ENCODE measurements at places on chromosomes 12 and 14.

DNA sequence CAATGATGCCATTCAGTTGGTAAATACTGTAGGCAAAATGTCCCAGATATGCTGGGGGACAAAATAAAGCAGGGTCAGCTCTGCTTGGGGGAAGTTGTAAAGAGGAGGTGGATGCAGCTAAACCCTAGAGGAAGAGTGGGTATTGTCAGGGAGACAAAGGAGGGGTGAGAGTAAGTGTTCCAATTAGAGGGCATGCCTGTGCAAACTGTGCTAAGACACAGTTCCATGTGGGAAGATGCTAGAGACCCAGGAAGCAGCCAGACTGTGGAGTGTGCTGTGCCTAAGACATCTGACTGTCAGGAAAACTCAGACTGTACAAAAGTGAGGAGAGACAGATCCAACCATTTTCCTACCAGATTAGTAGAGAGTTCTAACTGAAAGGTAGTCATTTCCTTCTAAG, 474.3 kb downstream of the ATP23 start:
- DNase-seq, result peak; percentile 18

DNA sequence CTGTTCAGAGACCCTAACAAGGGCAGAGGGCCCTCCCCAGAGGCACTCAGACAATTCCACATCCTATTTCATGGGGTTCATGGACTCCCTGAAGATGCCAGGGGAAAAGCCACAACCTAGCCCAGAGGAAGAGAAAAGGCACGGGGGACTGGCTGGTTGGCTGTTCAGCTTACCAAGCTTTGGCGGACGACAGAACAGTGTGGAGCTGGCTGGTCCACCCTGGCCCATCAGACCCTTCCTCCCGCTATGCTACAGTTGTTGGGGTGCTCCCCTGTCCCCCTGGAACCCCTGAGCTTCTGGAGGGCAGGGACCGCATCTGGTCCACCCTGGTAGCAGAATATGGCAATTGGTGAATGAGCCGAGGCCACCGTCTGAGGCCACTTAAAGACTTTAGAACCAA, 6.3 kb downstream of the TESC start:
- DNase-seq, result no peak

DNA sequence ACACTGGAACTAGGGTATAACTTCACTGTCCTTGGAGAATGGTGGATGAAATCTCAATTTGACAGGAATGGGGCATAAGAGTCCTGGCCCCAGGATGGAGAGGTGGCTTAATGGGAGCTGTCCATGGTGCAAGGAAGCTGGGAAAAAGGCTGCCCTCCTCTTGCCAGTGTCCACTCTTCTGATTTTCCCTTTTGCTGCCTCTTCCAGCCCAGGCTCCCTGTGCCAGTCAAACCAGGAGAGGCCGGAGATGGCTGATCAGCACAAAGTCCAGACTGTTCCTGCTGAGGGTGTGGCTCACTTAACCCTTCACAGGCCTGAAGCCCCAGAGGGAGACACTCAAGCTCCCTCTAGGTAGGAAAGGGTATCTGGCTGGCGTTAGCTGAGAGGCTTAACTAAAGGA, at the start of gene MYO1A:
Gene MYO1A (minus strand): TSS at position 240 of the 400 bp plus-strand sequence. CDS start 1,806 bp downstream, outside the sequence.
- DNase-seq, result no peak

DNA sequence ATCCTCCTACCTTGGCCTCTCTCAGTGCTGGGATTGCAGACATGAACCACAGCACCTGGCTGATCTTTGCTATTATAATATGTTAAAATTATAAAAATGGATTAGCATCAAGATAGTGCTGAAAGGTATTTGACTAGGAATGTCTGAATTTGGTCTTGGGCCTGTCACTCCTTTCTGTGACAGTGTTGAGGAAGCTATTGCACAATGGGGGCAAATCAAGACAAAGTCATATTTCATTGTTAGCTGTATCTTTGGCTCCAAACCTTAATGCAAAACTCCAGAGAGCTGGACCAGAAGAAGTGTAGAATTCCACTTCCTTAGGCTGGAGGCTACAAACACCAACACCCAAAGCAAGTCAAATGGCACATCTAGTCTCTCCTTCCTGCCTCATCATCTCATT, 42.2 kb downstream of the ZCRB1 start:
- DNase-seq, result no peak

GRCh38 chr12:88309546-88309945, 167.4 kb downstream of the TMTC3 start:
- no peak for DNase-seq

GRCh38 chr12:43882578-43883178, 46.8 kb downstream of the TMEM117 start:
- peak; percentile 29 for DNase-seq

- no peak for DNase-seq
Observed at GRCh38 chr14:63908667-63909264, 56.0 kb downstream of the SYNE2 start.

GRCh38 chr12:48336061-48336460, 14.7 kb downstream of the ZNF641 start:
- no peak for DNase-seq

DNA sequence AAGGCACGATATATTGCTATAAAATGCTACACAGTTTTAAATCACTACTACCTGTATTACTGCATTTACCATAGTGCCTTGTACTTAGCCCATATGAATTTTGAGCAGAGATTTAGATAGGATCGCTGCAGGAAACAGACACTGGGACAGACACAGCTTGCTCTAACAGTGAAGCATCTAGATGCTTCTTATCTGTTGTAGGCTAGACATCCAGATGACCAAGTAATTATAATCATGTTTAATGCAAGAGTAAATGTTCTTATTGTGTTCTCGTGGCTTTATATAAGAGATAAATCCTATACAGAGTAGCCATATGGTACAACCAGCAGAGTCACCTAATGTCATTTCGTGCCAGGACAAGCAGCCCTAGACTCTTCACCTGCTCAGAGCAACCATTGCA, 92.8 kb downstream of the ASCL1 start:
- DNase-seq, result no peak

- DNase-seq, result no peak
Observed at GRCh38 chr12:55901881-55902490, 25.7 kb downstream of the PYM1 start.

- no peak for DNase-seq
Observed at GRCh38 chr14:104304451-104305351, 166.3 kb downstream of the KIF26A start.

DNA sequence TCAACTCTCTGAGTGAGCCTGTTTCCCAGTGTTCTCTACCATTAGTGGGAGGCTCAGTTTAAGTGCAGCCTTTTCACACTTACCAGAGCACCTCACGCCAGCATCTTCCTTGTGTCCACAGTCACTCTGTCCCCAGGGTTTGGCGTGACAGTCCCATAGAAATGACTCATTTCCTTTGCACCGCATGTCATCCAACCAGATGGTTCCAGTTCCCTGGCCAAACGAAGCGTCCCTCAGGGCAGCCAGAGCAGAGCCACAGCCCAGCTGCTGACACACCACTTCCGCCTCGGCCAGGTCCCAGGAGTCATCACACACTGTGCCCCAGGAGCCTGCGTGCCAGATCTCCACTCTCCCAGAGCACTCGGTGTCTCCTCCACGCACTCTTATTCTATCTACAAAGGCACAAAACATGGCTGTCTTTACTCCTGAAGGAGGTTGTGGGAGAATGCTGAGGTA, 65.4 kb downstream of the ACSM4 start:
- DNase-seq, result peak; percentile 43

- DNase-seq, result peak; percentile 82
Observed at GRCh38 chr12:123078120-123078465, 72.8 kb downstream of the PITPNM2 start.

DNA sequence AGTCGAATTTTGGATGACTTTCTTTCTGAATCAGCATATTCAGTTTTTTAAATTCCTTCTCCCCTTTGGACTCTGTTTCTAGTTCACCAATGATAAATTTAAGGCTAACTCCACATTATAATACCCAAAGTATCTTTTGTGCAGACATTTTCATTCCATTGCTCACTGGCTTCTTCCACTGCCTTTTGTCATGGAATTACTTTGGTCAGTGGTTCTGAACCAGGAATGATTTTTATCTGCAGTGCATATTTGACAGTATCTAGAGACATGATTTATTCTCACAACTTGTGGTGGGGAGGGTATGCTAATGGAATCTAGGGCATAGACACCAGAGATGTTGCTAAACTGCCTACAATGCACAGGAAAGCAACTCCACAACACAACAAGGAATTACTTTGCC, 234.4 kb upstream of the PRKD1 start:
- no peak for DNase-seq

- no peak for DNase-seq
Observed at GRCh38 chr12:46725332-46725731, 100.5 kb downstream of the SLC38A4 start.

DNA sequence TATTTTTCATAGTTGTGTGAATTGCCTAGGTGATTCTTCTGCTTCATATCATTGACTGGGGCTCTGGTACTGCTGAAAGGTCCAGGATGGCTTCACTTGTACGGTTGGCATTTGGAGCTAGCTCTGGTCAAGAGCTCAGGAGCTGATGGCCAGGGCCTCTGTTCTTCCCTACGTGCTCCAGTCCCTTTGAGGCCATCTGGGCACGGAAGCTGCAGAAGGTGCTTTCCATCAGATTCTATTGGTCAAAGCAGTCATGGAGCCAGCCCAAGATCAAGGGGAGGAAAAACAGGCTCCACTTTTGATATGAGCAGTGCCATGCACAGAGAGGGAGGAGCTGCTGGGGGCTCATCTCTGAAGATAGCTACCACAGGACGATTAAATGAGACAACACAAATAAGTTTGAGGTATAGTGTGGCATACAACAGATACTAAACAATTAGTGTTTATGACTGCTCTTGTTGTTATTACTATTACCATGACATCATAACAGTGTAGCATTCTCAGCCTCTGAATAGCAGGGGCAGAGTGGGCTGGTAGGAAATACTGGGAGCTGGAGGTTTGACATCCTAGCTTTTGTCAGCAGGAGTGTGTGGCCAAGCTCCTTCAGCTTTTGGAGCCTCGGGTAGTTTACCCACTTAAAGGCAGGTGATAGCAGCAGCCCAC, 10.4 kb downstream of the KRT83 start:
- peak; percentile 0 for DNase-seq

DNA sequence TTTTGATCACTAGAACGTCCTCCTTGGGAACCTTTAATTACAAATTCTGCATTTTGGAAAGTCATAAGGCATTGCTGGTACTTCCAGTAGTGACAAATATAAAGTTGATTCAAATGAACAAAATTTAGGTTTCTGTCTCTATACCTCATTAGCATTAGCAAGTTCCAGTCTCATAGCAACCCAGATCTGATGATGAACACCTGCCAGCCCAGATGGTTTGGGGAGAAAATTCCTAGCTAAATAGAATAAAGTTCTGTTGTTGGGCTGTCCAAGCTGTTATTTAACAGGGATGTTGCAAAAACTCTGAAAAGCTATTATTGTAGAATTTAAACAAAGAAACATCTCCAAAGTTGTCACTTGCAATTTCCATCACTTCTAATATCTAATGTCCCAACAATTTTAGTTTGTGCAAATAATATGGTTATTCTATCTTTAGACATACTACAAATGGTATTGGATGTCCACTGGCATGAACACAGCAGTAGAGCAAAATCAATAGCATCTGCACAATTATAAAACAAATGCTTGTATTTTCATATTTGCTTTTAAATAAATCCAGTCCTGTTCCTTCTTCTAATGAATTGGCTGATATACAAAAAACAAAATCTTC, 299.4 kb downstream of the SLC16A7 start:
- DNase-seq, result no peak

DNA sequence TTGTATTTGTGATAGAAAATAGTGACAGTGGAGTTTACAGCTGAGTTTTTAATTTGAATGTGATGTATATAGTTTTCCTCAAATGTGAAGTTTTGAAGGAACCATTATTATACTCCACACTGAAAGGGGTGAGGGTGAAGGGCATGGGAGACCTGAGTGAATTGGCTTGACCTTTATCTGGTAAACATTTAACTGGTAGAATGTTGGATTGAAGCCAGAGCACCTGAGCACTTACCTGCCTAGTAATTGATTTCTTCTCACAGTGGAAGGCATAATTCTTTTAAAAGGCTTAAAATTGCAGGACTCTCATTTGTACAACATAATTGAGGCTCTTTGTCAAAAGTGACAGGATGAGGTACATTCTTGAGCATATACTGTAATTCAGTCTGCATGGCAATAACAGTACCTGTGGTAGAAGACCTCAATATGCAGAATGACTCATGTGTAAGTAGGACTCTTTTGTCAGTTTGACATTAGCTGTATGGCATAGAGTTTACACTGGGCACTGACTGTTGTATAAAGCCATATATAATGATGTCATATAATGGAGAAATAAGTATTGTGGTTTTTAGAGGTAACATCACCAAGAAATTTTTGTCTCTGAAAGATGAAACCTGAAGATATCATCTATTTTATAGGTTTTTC, 309.6 kb downstream of the TMTC2 start:
- no peak for DNase-seq

- DNase-seq, result no peak
Observed at GRCh38 chr14:68503186-68503825, 289.6 kb downstream of the ZFP36L1 start.

DNA sequence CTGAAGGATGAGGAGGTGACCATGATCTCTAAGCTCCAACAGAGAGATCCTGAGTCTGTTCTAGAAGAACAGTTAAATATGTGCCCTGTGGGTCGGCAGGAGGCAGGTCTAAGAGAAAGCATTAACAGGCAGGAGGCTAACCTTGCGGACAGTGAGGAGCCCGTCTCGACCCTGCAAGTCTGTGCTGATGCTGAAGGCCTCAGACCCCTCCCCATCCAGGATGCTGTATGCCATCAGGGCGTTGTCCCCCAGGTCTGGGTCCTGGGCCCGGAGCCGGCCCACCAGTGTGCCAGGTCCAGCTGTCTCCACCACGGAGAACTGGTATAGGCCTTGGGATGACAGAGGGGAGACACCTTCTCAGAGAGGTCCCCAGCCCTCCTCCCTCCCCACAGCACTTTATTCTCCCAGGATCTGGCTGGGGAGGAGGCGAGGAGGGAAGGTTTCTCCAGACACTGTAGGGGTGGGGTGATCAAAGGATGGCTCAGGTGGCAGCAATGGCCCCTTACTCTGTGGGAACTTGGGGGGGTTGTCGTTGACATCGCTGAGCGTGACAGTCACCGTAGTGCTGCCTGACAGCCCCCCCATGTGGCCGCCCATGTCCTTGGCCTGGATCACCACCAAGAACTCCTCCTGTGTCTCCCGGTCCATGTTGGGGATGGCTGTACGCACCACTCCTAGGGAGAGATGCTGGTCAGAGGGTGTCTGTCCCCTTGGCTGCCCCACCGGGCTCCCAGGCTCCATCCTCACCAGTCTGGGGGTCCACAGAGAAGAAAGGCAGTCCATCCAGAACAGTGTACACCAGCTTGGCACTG, 3.1 kb downstream of the CDH24 start:
- peak; percentile 45 for DNase-seq

GRCh38 chr14:99984036-99984435, 81.2 kb upstream of the EVL start:
- no peak for DNase-seq

GRCh38 chr12:88052686-88053085, 23.5 kb upstream of the C12orf50 start:
- DNase-seq, result no peak

DNA sequence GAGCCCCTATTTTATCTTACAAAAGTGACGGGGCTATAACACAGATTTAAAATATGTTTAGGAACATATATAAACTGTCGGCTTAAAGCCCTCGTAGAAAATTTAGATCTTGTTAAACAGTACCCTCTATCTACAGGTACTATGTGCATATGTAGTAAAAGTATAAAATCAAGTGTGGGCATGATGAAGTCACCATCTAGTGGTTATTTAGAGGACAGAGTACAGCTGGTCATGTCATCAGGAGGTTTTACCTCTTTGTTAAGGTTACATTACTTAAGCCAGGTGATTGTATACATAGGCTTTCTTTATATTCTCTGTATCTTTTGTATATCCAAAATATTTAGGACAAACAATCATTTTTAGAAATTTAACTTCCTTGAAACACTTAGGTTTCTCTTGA, 18.2 kb upstream of the TNS2 start:
- no peak for DNase-seq

Data from retina (tissue), 1 donor.